ENCODE measurements at places on chromosomes 1 and 21.

DNA sequence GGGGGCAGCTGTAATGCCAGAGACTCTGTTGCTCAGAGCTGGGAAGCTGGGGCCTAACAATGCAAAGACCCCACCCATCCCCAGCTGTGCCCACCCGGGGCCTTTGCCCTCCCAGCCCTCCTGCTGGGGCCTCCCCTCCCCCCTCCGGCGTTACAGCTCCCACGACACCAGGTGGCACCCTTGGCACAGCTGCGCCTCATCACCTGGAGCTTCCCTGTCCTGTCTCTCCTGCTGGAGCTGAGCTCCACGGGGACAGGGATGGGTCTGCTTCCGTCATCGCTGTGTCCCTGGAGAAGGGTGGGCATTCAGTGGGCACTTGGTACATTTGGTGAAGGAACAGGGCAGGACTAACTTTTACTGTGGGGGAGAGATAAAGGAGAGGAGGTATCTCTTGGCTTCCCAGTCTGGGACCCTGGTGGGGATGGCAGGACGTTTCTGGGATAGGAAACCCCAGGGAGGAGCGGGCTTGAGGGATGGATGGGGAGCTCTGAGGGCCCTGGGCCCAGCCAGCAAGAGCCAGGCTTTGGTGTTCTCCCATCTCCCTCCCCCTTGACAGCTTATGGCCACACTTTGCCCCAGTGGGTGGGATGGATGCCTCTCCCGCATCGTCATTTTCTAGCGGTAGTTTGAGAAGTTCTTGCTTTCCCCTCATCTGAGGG lies 453.2 kb downstream of the PTPRU start:
- no peak for DNase-seq

- no peak for DNase-seq
Observed at GRCh38 chr1:188466539-188466938, 1637.8 kb downstream of the PLA2G4A start.

DNA sequence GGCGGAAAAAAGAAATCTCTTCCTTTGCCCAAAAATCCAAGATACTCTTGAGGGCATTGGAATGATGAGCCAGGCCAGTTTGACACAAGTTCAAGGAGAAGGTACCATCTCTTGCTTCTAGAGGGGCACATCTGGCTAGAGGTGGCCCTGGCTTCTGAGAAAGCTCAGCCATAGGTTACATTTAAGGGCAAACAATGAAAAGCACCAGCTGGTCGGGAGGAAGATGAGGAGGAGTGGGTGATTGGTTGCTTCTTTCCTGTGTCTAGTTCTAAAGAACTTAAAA lies 132.0 kb downstream of the DHRS3 start:
- DNase-seq = no peak

DNA sequence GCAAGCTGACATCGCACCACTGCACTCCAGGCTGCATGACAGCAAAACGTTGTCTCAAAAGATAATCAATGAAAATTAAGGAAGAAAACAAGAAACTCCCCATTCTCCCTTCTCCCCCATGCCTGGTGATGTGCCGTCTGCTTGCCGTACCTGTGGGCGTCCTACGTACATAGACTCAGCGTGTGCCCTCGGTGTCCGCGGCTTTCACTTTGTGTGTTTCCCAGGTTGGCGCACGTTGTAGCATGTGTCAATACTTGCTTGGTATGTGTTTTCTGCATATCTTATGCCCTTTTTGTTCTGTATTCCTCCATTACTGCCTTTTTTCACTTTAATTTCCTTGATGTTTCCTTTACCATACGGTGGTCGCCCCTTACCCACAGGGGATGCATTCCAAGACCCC lies 53.8 kb downstream of the PCNT start:
- DNase-seq = no peak

GRCh38 chr1:156281281-156281680 lies 1.3 kb downstream of the SMG5 start:
- DNase-seq = peak; percentile 28

DNA sequence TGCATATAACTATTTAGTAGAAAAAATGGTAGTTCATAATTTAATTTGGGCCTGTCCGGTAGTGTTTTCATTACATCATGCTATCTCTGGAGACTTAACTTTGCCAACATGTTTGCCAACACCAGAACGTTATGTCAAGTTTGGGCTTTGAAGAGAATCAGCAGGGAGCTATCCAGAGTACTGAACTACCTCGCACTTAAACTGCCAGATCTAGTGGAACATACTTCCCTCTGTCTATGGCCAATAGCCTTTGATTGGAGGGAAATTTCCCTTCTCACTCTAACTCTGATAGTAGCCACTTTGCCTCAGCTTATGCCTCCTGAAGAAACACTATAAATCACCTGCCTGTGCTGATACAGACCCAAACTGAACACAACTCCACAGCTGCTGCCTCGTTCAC lies 10.0 kb downstream of the LRRC53 start:
- DNase-seq = peak; percentile 26

DNA sequence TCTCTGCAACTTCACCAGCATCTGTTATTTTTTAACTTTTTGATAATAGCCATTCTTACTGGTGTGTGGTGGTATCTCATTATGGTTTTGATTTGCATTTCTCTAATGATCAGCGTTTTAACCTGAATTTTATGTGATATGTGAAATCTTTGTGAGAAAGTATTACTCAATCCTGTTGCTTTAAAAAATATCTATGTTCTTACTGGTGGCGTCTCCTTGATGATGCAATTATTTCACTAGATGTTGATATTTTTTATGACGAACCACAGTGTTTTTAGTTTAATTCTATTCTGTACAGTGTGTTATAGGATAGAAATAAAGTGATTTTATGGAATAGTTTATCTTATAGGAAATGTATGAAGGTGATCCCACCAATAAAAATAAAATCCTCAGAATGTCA lies 54.7 kb upstream of the GPR88 start:
- no peak for DNase-seq

DNA sequence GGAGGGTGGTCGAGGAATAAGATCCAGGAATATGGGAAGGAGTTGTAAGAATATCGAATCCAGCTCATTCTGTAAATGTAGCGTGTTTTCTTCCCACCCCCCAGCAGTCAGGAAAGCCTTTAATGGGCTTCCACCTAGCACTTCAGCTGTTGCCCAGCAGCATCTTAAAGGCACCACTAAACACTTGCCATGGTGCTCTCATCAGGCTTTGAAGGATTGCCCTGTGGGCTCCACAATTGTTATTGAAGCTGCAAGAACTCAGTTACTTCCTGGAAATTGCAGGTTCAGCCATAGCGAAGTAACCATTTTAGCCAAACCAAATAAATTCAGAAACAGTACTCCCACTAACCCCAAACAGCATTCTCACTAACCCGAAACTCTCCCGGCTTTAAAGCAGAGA lies 511.2 kb downstream of the PLPP3 start:
- no peak for DNase-seq

DNA sequence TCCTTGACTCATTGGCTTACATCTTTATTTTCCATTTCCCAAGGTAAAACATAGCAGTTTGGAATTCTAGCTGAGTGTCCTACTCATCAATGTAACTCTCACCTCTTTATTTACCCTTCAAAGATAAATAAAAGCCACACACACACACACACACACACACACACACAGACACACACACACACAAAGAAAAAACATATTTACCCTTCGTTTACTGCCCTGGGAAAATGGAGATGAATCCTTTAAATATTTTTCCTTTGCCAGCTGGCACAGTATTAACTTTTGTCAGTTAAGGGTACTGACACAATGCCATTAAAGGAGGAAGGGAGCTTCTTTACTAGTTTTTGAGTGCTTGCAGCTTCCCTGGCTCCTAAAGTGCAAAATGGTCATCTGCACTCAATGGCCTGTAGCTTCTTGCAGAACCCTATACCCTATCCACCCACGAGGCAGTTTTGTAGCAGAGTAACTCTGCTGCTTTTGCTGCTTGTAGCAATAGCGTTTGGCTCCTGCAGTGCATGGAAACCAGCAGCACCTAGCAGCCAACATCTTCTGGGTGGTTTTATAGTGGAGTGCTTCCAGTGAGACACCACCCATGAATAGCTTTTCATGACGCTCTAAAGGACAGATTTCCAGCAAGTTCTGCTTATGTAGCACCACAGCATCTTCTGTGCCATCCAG lies 103.7 kb downstream of the HS2ST1 start:
- DNase-seq = no peak

DNA sequence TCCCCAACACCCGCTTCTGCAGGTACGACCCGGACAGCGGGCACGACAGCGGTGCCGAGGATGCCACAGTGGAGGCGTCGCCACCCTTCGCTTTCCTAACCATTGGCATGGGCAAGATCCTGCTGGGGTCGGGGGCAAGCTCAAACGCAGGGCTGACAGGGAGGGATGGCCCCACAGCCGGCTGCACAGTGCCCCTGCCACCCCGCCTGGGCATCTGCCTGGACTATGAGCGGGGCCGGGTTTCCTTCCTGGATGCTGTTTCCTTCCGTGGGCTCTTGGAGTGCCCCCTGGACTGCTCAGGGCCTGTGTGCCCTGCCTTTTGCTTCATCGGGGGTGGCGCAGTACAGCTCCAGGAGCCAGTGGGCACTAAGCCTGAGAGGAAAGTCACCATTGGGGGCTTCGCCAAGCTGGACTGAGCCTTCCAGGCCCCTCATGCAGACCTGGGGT lies 10.1 kb downstream of the TRIM46 start:
- DNase-seq = no peak

- no peak for DNase-seq
Observed at GRCh38 chr1:24315391-24315790, 3.8 kb upstream of the GRHL3 start.

GRCh38 chr1:235639226-235640205 lies 10.1 kb downstream of the GNG4 start:
- no peak for DNase-seq

GRCh38 chr1:29960876-29961275 lies 724.6 kb downstream of the PTPRU start:
- no peak for DNase-seq

DNA sequence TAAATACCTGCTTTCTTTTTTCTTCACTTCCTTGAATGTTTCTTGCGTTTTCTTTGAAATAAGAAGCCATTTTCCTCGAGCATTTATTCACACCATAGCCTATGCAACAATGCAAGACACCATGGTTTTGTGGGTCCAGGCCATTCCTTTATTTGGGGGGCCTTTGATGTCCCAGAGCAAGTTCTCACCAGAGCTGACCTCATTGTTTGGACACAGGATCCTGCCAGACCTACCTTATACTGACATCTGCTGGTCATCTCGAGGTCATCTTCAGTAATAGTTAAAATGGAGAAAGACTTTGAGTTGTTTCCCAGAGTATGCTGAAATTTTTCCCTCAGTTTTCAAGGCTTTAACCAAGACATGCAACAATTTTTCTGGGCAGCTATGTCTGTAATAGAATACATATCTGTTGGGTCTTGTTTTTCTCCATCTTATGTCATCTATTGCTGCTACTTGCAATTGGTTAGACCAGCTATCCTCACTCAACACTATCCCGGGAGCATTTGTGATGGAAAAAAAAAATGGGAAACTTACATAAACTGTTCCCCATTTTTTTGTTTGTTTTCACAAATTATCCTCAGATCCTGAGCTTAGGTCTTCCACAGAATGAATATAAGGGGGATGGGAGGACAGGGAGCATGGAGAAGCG lies 34.0 kb upstream of the BACE2 start:
- DNase-seq = peak; percentile 50

DNA sequence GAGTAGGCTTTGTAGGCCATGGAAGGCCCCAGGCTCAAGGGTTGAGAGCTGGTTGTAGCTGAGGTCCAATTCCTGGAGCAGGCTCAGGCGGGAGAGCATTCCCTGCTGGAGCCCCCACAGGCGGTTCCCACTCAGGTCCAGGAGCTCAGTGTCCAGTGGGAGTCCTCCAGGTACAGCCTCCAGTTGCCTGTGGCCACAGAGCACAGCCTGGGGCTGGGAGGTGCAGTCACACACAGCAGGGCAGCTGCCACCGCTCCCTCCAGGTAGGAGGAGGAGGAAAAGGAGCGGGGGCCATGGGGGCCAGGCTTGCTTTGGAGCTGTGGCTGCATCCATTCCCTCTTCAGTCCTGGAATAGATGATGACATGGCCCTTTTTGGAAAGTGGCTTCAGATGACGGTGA lies 2.8 kb downstream of the LINGO4 start:
- DNase-seq = no peak

All from ACHN (cell line).